ENCODE measurements at places on chromosomes 13 and 19. TPM values are rescaled to one million over a fixed set of nuclear protein-coding genes. Genes with fewer than 3 reads are reported as not detected.

RNF225 gene
- polyA plus RNA-seq, result not detected

NCR1 gene
- polyA plus RNA-seq, result not detected

WIZ gene
- polyA plus RNA-seq, result 2.5 TPM

CCDC8 gene
- not detected for polyA plus RNA-seq

SIAH3 gene
- 0.13 TPM for polyA plus RNA-seq

CLIP3 gene
- polyA plus RNA-seq, result 0.37 TPM

FCER2 gene
- polyA plus RNA-seq, result not detected

ZNF799 gene
- polyA plus RNA-seq, result 6.6 TPM

GPR4 gene
- not detected for polyA plus RNA-seq

COMMD6 gene
- polyA plus RNA-seq, result 517 TPM

SMIM24 gene
- polyA plus RNA-seq, result not detected

SCGB2B2 gene
- polyA plus RNA-seq, result not detected

NDUFS7 gene
- polyA plus RNA-seq, result 180 TPM

ZNF225 gene
- polyA plus RNA-seq, result 0.98 TPM

BICRA gene
- not detected for polyA plus RNA-seq

UBE2L5 gene
- polyA plus RNA-seq, result not detected

SERPINE3 gene
- polyA plus RNA-seq, result not detected

GRIK5 gene
- polyA plus RNA-seq, result not detected

PDX1 gene
- polyA plus RNA-seq, result not detected

N4BP2L1 gene
- polyA plus RNA-seq, result 80.1 TPM

BRSK1 gene
- not detected for polyA plus RNA-seq

ATP4A gene
- not detected for polyA plus RNA-seq

SLITRK6 gene
- not detected for polyA plus RNA-seq

KLK14 gene
- not detected for polyA plus RNA-seq

GJA3 gene
- not detected for polyA plus RNA-seq

ZNF610 gene
- 1.1 TPM for polyA plus RNA-seq

ZNF525 gene
- polyA plus RNA-seq, result 9.3 TPM

ZNF211 gene
- 19.6 TPM for polyA plus RNA-seq

FGF22 gene
- polyA plus RNA-seq, result not detected

XAB2 gene
- polyA plus RNA-seq, result 5.4 TPM

USHBP1 gene
- not detected for polyA plus RNA-seq

LHB gene
- polyA plus RNA-seq, result 0.49 TPM

LSM14A gene
- 176 TPM for polyA plus RNA-seq

CYP4F8 gene
- polyA plus RNA-seq, result not detected

OSCAR gene
- polyA plus RNA-seq, result 0.23 TPM

FCAR gene
- not detected for polyA plus RNA-seq

OXGR1 gene
- not detected for polyA plus RNA-seq

SRRM5 gene
- not detected for polyA plus RNA-seq

SLC6A16 gene
- 1.8 TPM for polyA plus RNA-seq

KLF1 gene
- not detected for polyA plus RNA-seq

TPTE2 gene
- polyA plus RNA-seq, result not detected

LRRC63 gene
- 0.41 TPM for polyA plus RNA-seq

IGSF23 gene
- not detected for polyA plus RNA-seq

SIGLEC12 gene
- not detected for polyA plus RNA-seq

GPR12 gene
- not detected for polyA plus RNA-seq

C3 gene
- not detected for polyA plus RNA-seq

ACP7 gene
- polyA plus RNA-seq, result not detected

UNC13A gene
- polyA plus RNA-seq, result not detected

FZR1 gene
- 7.1 TPM for polyA plus RNA-seq

THSD1 gene
- not detected for polyA plus RNA-seq

All from CD4-positive, alpha-beta memory T cell (primary cell).